ENCODE measurements at places on chromosomes 1 and 21. TPM values are rescaled to one million over a fixed set of nuclear protein-coding genes. Genes with fewer than 3 reads are reported as not detected.
A peak's percentile ranks its signal among the peaks of the same experiment; 100 is the strongest.

The TMEM54 gene
- total RNA-seq, result 12.1 TPM

The NBPF9 gene
- 29.4 TPM for total RNA-seq

The GJA9 gene
- total RNA-seq, result not detected

GRCh38 chr21:31983554-31983953 lies 110.7 kb downstream of the HUNK start:
- DNase-seq, result peak; percentile 82

- no peak for DNase-seq
These were observed 215.8 kb upstream of the PBX1 start for GRCh38 chr1:164343189-164343588.

DNA sequence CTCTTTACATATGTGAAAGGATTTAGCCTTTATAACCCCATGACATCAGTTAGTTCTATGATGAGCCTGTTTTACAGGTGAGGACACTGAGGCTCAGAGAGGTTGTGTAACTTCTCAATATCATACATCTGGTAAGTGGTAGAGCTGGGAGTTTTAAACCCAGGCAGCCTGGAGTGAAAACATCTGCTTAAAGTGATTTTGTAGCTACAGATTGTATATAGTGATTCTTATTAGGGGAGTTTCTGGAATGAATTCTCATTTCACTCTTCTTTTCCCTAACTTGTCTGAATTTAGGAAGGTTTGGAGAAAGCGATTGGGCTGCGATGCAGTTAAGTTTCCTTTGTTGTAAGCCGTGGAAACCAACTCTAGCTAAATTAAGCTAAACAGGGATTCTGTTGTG lies 175.6 kb downstream of the CAMTA1 start:
- DNase-seq, result no peak

GRCh38 chr1:48228156-48228555 lies 5.6 kb downstream of the SLC5A9 start:
- DNase-seq, result no peak

DNA sequence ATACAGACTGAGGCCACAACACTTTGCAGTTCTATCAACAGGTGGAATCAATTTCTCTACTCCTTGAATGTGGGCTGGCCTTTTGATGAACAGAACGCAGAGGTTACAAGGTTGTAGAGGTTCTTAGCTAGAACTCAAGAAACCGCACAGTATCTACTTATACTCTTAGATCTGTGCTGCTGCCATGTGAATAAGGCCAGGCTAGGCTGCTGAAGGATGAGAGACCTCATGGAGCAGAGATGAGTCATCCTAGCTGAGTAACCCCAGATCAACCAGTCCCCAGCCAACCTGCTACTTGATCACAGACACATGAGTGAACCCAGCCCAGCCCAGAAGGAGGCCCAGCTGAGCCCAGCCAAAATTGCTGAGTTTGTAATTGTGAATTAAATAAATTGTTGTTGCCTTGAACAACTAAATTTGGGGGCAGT lies 35.3 kb upstream of the BCAR3 start:
- DNase-seq, result no peak
